Natural killer cell (primary cell): ENCODE measurements at places on chromosomes 6 and 20.
A peak's percentile ranks its signal among the peaks of the same experiment; 100 is the strongest.

DNA sequence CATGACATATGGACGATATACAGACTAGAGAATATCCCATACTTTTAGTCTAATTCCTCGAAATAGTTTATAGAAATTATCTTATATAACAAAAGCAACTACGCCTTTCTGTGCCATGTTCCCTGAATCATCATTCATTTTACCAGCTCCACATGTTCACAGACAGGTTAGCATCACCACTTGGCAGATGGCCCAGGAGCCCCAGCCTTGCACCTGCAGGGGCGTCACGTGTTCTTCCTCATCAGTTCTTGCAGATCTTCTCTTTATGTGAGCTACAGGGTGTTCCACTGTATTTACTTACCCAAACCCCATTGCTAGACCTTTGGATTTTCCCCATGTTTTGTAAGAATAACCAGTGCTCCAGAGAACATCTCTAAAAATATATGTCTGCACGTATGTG lies 12.6 kb upstream of the BNIP5 start:
- no peak for DNase-seq

- DNase-seq = no peak
These were observed 343.8 kb upstream of the MMS22L start for GRCh38 chr6:97626671-97627441.

GRCh38 chr20:47487175-47487917 lies 14.3 kb upstream of the NCOA3 start:
- peak; percentile 53 for DNase-seq

- DNase-seq = no peak
These were observed 43.5 kb upstream of the RIN2 start for GRCh38 chr20:19714579-19714840.

GRCh38 chr6:169725125-169726048 lies 1.1 kb upstream of the PHF10 start:
- no peak for DNase-seq

- DNase-seq = no peak
These were observed 76.6 kb upstream of the TOX2 start for GRCh38 chr20:43837856-43838702.

DNA sequence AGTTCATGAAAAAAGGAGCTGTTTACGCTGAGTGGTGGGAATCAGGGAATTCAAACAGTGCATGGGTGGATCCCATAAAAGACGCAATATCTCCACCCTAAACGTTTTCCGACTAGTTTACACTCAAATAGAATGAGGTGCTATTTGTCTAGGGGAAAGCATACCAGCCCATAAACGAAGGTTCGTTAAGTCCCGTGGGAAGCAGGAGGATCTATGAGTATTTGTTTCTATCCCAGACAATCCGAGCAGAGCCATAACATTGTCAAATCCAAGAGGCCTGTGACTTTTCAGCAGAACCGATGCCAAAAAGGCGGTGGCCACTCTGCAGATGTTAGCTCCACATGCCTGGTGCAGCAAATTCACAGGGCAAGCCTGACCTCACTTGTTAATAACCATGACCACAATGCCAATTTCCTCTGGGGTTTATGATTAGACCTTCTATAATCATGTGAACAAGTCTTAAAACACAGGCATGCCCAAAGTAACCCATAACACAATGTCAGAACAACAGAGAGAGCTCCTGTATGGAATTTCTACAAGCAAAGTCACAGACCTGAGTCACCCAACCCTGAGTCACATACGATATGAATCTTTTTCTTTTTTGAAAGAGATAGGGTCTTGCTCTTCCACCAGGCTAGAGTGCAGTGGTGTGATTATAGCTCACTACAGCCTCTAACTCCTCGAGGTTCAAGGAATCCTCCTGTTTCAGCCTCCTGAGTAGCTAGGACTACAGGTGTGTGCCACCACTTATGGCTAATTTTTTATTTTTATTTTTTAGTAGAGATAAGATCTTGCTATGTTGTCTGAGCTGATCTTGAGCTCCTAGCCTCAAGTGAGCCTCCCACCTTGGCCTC lies 123.3 kb downstream of the KIF13A start:
- DNase-seq = no peak

DNA sequence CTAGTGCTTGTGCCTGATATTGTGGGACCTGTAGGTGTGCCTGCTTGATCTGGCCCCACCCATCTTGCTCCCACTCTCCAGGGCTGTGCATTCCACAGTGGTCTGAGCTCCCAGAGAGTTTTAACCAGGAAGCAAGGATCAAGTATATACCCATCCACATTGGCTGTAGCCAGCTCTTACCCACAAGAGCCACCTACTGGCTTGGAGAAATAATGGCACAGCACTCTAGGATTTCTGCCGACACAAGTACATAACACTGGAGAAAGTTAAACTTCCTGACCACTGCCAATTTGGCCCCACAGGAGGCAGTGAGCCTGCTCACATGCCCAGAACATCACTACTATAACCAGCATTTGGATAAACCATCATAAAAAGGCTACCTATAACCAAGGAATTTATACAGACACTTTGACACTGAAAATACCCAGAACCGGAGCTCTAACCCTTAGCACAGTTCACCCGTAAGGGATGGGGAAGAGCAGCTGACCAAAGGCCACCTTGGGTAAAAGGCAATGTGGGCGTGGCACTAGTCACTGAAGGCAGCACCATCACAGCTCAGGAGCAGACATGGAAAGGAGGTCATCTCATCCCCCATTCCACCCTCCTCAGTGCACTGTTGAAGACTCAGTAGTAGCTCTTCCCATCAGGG lies 440.4 kb downstream of the BTBD3 start:
- DNase-seq = no peak

DNA sequence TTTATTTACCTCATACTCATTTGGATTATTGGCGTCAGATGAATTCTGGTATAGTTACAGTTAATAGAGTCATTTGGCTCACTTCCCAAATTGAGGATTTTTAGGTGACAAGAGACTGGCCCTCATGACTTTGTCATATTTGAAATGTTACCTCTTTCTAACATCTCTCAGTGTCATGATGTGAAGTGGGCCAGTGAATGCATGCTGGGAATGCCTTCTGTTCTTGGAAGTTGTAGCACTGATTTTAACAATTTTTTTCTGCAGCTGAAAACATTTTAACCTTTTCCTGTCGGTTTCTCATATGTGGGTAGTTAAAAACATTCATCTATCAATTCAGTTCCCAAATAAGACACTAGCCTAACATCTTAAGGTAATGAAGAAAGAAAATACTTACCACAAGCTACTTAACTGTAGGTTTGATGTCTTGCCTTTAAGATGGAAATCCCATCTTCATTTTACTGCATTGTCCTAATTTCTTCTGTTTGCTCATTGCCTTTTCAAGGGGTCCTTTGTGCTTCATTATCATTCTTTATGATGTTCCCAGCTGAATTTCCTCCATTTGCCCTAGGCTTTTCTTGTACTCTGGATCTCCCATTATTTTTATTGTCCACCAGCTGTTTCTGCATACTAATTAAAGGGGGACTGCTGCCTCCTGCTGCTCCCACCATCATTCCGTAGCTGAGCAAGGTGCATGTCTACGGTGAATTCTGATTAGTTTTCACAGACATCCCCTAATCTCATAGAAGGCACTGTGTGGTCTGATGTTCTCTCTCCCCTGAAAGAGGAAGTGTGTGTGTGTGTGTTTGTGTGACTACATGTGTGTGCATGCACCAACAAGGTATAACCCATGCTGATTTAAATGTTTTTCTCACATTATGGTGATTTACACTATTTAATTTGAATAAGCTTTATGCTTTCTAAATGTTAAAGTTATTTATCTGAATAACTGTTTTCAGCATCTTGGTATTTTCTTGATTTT lies 109.5 kb downstream of the B3GAT2 start:
- no peak for DNase-seq

DNA sequence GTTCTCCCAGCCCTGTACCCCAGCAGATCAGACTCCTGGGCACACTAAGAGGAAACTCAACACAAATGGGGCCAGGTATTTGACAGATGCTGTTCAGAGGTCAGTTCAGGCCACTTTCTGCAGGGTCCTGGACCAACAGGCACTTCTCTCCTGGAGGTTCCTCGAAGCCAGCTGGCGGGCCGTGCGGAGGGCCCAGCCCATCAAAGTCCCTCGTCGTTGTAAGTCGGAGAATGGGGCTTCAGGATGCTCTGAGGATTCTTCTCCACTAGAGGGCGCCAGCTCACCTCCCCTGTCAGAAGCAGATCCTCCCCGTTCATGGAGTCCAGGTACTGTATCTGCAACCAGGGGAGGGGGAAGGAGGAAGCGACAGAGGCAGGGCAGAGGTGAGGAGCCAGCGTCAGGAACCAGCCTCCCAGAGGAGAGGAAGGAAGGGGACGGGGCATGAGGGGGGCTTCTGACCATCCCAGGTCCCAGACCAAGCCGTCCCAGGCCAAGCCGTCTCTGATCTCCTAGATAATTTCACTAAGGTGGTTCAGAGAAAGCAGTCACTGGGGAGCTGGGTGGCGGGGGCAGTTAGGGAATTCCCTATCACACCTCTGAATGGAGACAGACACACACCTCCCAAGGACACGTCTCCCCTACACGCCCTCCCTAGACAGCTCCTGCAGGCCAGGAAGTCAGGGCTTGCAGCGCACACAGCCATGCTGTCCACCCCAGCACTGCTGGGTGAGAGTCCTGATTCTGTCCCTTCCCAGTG lies 11.7 kb upstream of the FAM83C start:
- DNase-seq = peak; percentile 93

- DNase-seq = peak; percentile 80
These were observed 600 bp downstream of the SEC63 start for GRCh38 chr6:107957308-107957908.

DNA sequence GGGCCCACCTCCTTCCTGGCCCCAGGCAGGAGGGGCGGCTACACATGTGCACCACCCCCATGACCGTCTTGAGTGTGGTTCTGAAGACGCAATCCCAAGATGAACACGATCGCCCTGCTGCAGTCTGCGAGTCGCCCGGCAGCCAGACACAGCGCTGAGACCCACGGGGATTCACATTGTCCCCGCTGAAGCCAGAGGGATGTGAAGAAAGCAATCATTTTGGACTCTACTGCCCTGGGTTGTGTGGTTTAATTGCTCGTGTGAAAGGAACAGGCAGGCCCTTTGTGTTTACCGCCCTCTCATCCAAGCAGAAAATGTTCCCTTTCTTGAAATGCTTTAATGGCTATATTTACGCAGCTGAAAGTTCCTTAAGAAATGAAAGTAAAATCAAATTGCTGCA lies 279.5 kb downstream of the TAF4 start:
- no peak for DNase-seq

DNA sequence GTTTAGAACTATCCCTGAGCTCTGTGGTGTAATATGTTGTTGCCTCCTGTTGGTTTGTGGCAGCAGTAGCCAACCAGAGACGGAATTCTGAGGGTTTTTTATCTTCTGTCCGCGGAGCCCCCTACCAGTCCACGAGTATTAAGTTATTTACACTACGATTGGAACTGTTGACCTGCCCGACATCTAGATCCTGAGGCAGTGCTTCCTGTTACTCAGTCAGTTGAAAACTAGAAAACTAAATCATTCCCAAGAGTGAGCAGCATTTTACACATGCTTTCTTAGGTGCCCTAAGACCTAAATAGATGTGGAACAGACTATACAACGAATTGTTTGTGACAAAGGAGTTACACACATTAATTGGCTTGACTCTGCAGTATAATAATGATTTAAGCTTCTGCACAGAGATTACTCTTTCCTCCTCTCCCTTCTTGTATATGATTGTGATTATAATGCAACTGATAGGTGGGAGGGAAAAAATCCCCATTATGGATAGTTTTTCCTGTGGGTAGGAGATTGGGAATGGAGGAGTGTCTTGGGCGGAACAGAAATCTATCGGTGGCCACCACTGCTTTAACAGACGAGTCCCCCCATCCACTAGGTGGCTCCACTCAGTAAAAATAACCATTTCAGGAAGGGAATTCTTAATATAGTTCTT lies 1.7 kb downstream of the LOC128125822 start:
- peak; percentile 75 for DNase-seq

DNA sequence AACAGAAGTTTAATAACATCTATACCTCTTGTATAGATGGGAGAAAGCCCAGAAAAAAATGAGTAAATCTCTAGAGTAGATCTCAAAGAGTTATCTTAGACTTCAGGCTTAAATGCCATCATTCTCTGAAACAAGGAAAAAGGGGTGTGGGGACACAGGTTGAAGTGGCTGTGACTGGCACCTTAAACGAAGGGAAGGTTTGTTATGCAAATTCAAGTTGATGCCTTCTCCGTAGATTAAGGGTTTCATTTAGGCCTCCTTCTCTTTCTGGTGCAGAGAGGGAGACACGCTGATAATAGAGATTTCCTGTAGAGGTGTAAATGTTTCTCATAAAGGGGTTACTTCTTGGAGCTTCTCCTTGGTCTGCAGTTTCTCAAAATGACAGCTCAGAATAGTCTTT lies 252.1 kb downstream of the CD83 start:
- no peak for DNase-seq

DNA sequence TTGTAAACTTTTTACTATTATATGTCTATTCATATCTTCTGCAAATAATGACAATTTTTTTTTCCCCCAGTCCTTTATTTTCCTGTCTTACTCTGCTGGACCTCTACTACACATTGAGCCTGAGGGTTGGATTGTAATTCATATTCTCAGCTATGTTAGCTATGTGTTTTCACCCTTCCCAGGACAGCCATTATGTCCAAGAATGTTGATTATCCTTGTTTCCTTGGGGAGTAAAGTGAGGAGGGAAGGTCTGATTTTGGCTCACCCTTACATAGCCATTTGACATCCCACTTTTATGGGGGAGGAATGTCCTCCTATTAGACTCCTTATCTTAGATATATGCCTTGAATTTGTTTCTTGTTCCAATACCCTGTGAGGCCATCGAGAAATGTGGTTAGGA lies 17.6 kb upstream of the TBC1D32 start:
- DNase-seq = no peak

GRCh38 chr6:123771126-123771525 lies 32.5 kb upstream of the NKAIN2 start:
- DNase-seq = no peak
